Activated CD4-positive, alpha-beta T cell treated with anti-CD3 and anti-CD28 coated beads, Interleukin-2, amount 50 U/mL, for 16 hours (primary cell): ENCODE measurements at places on chromosomes 4 and X.

GRCh38 chr4:41146716-41147506 lies 67.4 kb downstream of the APBB2 start:
- DNase-seq: no peak

DNA sequence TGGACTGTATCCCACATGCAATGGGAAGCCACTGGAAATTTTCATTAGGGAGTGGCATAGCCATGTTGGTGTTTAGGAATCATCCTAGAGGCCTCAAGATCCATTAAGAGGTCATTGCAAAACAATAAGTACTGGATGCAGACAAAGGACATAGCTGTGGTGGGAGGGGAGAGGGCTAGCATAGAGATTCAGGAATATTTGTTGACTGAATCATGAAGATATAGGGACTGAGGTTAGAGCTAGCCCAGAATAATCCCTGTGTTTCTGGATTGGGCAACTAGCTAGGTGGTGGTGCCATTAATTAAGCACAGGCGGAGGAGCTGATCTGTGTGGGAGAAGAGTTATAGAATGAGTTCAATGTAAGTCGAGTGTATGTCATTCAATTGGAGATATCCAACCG lies 135.0 kb downstream of the RAB28 start:
- no peak for DNase-seq

GRCh38 chr4:43402393-43402792 lies 509.9 kb downstream of the GRXCR1 start:
- DNase-seq: no peak

DNA sequence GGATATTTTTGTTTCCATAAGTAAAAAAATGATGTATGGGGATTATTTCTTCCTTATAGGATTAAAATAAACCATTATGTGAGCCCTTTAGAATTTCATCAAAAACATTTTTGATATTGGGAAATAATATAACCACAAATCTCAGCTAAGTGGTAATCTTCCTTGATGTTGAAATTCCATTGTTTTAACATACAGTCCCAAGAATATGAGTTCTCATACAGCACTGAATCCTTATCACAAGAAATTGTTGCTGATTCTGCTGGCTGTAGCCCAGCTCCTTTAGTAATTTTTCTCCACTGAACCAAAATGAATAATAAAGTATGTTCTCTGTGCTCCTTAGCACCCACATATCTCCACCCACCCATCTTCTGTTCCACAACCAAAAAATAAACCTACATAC lies 41.9 kb upstream of the FAM47B start:
- no peak for DNase-seq

GRCh38 chrX:81120258-81120935 lies 81.3 kb downstream of the HMGN5 start:
- no peak for DNase-seq
